ENCODE measurements at places on chromosomes 6 and 20. TPM values are rescaled to one million over a fixed set of nuclear protein-coding genes. Genes with fewer than 3 reads are reported as not detected.

GRCh38 chr6:157560691-157561413 lies 179.9 kb downstream of the ZDHHC14 start:
- DNase-seq: no peak
- H3K36me3 ChIP-seq: no peaks in the 10 kb centered on the region
- H3K27ac ChIP-seq: no peak overlapping the region

- H3K27me3 ChIP-seq: no peaks in the 10 kb centered on the region
- H3K36me3 ChIP-seq: no peaks in the 10 kb centered on the region
- DNase-seq: no peak
- H3K4me1 ChIP-seq: no peaks in the 10 kb centered on the region
- H3K4me3 ChIP-seq: no peak overlapping the region
Measured at GRCh38 chr20:50372770-50373088, 137.5 kb upstream of the PTPN1 start.

The ADAM33 gene
- not detected for total RNA-seq

GRCh38 chr6:35208419-35208818 lies 5.3 kb upstream of the SCUBE3 start:
- H3K4me1 ChIP-seq: peaks cover 3% of the 10 kb centered on the region
- H3K27ac ChIP-seq: no peak overlapping the region
- DNase-seq: no peak
- no peak overlapping the region for H3K4me3 ChIP-seq
- no peaks in the 10 kb centered on the region for H3K36me3 ChIP-seq
- peaks cover 19% of the 10 kb centered on the region for H3K27me3 ChIP-seq

The EPPIN gene
- total RNA-seq: not detected

DNA sequence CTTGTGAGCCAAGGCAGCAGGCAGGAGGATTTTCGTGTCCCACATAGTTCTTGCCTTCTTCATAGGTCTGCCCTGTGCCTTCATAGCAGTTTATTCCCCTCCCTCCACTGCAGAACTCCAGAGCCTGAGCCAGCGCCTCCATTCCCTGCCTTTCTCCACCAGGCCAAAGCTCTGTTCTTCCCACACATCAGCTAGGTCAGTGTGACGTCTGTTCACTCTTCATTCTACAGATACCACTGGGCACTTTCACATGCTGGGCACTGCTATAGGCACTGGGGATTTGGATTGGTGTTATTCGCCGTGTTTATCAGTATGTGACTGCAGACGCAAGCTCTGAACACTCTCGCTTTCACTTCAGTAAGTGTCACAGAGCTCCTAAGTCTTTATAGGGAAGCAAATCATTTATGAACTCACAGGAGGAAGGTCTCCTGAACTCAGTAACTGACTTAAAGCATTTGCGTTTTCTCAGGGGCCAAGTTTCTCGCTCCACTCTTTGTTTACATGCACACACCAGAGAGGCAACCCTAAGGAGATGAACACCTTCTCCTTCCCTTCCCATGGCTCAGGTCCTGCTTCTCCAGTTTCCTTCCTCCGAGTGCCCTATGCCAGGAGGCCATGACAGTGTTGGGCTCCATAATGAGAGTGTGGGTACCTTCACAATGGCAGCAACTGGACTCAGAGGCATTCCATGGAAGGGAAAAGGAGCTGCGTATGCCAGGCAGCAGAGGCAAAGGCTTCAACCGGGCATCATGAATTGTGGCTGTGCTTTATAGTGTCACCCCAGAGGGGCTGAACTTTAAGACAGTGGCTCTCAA lies 6.3 kb upstream of the APMAP start:
- DNase-seq: no peak
- no peak overlapping the region for H3K4me3 ChIP-seq
- peaks cover 12% of the 10 kb centered on the region for H3K4me1 ChIP-seq
- no peaks in the 10 kb centered on the region for H3K27me3 ChIP-seq
- H3K27ac ChIP-seq: no peak overlapping the region
- H3K36me3 ChIP-seq: no peaks in the 10 kb centered on the region

DNA sequence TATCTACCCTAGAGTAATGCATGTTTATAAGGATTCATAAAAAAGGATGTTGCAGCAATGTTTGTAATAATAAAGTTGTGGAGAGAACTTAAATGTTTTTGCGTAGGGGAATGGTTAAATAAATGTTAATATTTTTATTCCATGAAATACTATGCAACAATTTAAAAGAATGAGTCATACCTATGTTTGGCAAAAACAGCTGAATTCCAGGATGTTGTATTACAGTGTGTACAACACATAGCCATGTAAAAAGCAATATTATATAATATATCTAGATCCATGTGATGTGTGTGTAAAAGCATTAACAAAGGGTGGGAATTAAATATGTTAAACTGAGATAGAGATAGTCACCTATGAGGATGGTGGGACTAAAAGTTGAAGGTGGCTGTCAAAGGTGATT lies 21.1 kb upstream of the PKIB start:
- H3K4me1 ChIP-seq: no peaks in the 10 kb centered on the region
- H3K27me3 ChIP-seq: no peaks in the 10 kb centered on the region
- no peak for DNase-seq
- H3K4me3 ChIP-seq: no peak overlapping the region
- H3K36me3 ChIP-seq: no peaks in the 10 kb centered on the region
- H3K27ac ChIP-seq: no peak overlapping the region

DNA sequence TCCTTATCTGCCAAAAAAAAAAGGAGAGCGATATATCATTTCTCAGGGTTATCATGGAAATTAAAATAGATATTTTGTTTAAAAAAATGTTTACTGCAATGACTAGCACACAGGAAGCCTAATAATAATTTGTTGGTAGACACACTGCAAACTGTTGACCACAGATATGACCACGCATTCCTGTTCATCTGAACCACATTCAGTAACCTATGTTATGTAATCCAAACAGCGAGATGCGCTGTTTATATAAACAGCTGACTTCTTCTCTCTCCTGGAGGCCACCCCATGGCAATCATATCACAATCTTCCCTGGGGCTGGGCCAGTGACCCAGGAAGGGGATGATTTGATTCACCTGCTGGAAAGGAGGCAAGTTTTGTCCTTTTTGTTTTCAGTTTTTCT lies 129.3 kb upstream of the UST start:
- H3K27ac ChIP-seq: no peak overlapping the region
- no peak overlapping the region for H3K4me3 ChIP-seq
- no peaks in the 10 kb centered on the region for H3K4me1 ChIP-seq
- H3K36me3 ChIP-seq: no peaks in the 10 kb centered on the region
- DNase-seq: no peak

- H3K4me3 ChIP-seq: no peak overlapping the region
- H3K27me3 ChIP-seq: no peaks in the 10 kb centered on the region
- DNase-seq: no peak
- H3K4me1 ChIP-seq: no peaks in the 10 kb centered on the region
- no peaks in the 10 kb centered on the region for H3K36me3 ChIP-seq
Measured at GRCh38 chr6:163191704-163192537, 222.6 kb upstream of the QKI start.

GRCh38 chr20:53413186-53413631 lies 180.4 kb downstream of the ZNF217 start:
- no peak overlapping the region for H3K4me3 ChIP-seq
- no peaks in the 10 kb centered on the region for H3K27me3 ChIP-seq
- H3K36me3 ChIP-seq: no peaks in the 10 kb centered on the region
- no peak overlapping the region for H3K27ac ChIP-seq
- DNase-seq: peak; percentile 43

DNA sequence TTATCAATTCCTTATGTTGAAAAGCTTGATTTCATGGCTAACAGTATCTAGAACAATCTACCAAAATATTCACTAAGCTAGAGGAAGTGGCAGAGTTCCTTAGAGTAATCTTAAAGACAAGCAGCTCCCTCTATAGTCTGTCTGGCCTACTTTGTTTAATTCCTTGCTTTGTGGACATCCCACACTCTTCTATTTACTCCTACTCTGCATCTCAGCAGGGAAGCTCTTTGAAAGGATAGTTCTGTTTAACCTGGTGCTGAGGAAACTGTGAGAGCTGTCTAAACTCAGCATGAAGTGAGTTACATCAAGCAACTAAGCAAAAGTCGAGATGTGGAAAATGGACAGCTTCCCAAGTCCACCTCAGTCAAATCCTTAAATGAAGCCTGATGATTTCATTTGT lies 4.3 kb downstream of the REV3L start:
- H3K36me3 ChIP-seq: no peaks in the 10 kb centered on the region
- H3K4me1 ChIP-seq: peaks cover 17% of the 10 kb centered on the region
- DNase-seq: no peak
- H3K27me3 ChIP-seq: no peaks in the 10 kb centered on the region

The C6orf58 gene
- total RNA-seq: not detected

GRCh38 chr6:48845219-48845618 lies 617.8 kb downstream of the MMUT start:
- no peak overlapping the region for H3K27ac ChIP-seq
- no peak for DNase-seq
- no peaks in the 10 kb centered on the region for H3K4me1 ChIP-seq
- H3K27me3 ChIP-seq: no peaks in the 10 kb centered on the region

The BACH2 gene
- 39.9 TPM for total RNA-seq

The WFDC12 gene
- total RNA-seq: not detected

The XKR7 gene
- total RNA-seq: not detected

- no peaks in the 10 kb centered on the region for H3K36me3 ChIP-seq
- no peaks in the 10 kb centered on the region for H3K4me1 ChIP-seq
- H3K4me3 ChIP-seq: no peak overlapping the region
- H3K27me3 ChIP-seq: no peaks in the 10 kb centered on the region
- no peak overlapping the region for H3K27ac ChIP-seq
Measured at GRCh38 chr20:61435823-61436220, 183.8 kb downstream of the CDH4 start.

- DNase-seq: no peak
- no peaks in the 10 kb centered on the region for H3K27me3 ChIP-seq
- H3K27ac ChIP-seq: no peak overlapping the region
- H3K4me3 ChIP-seq: no peak overlapping the region
- no peaks in the 10 kb centered on the region for H3K36me3 ChIP-seq
- peaks cover 54% of the 10 kb centered on the region for H3K4me1 ChIP-seq
Measured at GRCh38 chr20:48793776-48794175, 34.0 kb downstream of the PREX1 start.

DNA sequence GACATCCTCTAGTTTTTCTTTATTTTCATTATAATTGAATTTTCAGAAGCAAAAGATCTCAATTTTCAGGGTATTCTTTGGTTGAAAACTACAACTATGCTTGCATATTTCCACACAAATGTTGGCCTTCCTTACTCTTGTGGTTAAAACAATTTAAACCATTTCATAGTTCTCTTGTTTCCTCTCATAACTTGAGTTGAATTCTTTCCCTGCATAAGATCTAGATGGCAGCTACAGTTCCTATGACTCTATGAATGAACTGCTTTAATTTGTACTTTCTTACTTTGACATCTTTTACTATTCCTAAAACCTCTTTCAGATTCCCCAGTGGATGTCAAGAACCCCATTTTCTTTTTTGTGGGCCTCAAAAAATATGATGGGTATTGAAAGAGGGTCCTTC lies 564.5 kb downstream of the NKAIN2 start:
- H3K4me1 ChIP-seq: no peaks in the 10 kb centered on the region
- DNase-seq: no peak
- no peak overlapping the region for H3K4me3 ChIP-seq
- H3K27me3 ChIP-seq: no peaks in the 10 kb centered on the region
- no peak overlapping the region for H3K27ac ChIP-seq

DNA sequence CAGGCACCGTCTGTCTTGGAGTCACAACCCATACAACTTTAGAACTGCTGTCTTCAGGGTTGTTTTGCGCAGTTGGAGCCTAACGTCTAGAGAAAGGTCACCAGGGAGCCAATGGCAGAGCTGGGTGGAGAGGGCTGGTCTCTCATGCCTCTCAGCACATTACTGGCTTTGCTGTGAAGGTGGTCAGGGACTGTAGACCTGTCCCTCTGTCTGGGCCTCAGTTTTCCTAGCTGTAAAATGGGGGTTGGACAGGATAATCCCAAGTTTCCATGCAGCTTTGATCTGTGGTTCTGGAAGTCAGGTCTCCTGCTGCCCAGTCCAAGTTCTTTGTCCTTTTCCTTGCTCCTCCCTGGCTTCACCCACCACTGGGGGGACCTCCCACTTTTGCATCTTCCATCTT lies 52.2 kb upstream of the EPB41L1 start:
- H3K36me3 ChIP-seq: no peaks in the 10 kb centered on the region
- DNase-seq: no peak
- no peaks in the 10 kb centered on the region for H3K4me1 ChIP-seq
- H3K4me3 ChIP-seq: no peak overlapping the region
- no peak overlapping the region for H3K27ac ChIP-seq

DNA sequence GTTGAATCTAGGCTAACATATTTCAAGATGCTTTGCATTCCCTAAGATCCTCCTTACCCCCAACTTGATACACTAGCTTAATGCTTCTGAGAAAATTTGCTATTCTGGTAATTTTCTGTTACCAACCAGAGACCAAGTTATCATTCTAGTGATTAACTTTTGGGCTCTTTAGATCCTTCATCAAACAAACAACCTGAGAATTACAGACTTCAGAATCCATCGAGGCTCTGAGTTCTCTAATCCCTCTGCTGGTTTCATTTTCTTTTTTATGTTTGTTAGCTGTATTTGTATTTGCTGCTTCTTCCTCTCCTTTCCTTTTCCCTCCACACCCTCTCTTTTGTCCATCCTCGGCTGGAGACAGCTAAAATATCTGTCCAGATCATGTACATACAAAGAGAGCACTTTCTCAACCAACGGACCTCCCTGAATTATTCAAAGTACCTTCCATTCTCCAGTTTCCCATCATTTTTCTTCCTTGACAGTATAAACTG lies 98.7 kb upstream of the RIPOR2 start:
- peak overlapping the region; percentile 65 for H3K4me3 ChIP-seq
- peaks cover 48% of the 10 kb centered on the region for H3K4me1 ChIP-seq
- H3K27me3 ChIP-seq: no peaks in the 10 kb centered on the region
- peak overlapping the region; percentile 55 for H3K27ac ChIP-seq
- no peaks in the 10 kb centered on the region for H3K36me3 ChIP-seq

- DNase-seq: no peak
- H3K27me3 ChIP-seq: no peaks in the 10 kb centered on the region
- H3K4me1 ChIP-seq: no peaks in the 10 kb centered on the region
- no peak overlapping the region for H3K27ac ChIP-seq
- H3K36me3 ChIP-seq: no peaks in the 10 kb centered on the region
Measured at GRCh38 chr20:22762576-22763256, 178.3 kb upstream of the FOXA2 start.

DNA sequence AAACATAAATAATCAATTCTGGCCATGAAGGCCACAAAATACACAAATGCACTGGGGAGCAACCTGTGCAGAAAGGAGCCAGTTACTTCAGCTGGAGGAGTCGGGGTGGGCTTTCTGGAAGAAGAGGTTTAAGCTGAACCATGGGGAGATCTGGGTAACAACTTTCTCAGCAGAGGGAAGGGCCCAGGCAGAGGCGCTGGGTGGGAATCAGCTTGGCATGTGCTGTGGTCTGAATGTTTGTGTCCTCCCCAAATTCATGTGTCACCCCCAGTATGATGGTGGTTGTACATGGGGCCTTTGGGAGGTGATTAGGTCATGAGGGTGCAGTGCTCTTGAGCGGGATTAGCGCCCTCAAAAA lies 107.9 kb downstream of the SYCP2 start:
- H3K4me3 ChIP-seq: no peak overlapping the region
- no peaks in the 10 kb centered on the region for H3K4me1 ChIP-seq
- no peak for DNase-seq
